ENCODE measurements at places on chromosomes 2 and 18.

DNA sequence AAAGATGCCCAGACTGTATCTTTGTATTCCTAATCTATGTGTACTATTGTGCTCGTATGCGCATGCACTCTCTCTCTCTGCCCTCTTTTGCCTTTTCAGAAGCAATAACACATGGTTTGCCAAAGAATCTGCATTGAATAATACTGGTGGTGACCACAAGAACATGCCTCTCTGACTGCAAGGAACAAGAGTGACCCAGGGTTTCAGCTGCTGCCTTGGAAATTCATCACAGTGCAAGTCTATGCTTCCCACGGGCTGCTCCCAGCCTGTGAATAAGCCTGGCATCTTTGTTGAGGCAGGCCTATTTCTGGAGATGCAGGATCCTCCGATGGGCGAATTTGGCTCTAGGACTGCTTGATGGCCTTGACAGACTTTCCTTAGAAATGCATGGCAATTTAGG is 689.4 kb upstream of the FANCL start:
- no peak for DNase-seq

DNA sequence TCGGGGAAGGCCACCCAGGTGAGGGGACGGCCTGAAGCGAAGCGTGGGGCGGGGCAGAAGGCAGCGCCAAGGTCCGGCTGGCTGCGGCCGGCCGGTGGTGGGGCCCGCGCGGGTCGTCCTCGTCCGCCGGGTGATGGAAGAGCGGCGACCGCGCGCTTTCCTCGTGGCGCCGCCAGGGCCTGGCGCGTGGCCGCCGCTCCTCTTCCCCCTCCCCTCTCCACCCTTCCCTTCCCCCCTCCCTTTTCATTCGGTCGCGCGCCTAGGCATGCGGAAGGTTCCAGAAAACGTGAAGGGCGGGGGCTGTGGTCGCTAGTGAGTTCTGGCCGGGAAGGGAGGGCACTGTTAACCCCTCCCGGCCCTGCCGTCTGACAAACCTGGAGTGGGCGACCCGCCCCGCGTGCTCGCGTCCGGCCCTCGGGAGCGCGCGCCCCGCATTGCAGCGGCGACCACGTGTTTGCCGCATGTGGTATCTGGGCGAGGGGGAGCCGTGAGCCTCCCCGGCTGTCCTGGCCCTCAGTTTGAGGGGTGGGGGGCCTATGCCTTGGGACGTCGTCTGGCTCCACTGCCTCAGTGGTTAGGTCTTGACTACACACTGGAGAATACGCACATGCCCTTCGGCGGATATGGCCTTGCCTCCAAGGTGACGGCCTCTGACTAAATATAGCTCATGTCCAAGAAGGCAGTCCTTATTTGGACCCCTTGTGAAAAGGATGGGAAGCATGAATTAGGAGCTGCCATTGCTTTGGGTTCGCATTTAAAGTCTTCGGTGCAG is 579 bp downstream of the MAT2A start:
- peak; percentile 76 for DNase-seq

DNA sequence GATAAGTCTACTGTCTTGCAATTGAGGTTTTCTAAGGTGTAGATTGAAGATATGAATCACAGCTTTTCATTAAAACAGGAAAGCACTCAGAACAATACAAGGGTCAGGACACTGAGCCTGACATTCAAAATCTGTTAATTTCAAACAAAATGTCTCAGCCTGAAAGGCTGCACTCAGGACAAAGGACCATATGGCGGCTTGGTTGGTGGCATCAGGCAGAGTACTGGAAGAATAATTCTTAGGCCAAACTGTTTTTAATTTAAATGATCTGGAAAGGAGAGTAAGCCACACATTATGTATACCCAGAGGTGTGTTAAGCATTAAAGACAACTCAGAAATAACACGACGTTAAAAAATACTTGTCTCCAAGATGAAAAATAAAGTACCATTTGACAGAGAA is 85.9 kb downstream of the SKA1 start:
- no peak for DNase-seq

- DNase-seq: no peak
Observed at GRCh38 chr2:45904946-45905631, 253.6 kb downstream of the PRKCE start.

DNA sequence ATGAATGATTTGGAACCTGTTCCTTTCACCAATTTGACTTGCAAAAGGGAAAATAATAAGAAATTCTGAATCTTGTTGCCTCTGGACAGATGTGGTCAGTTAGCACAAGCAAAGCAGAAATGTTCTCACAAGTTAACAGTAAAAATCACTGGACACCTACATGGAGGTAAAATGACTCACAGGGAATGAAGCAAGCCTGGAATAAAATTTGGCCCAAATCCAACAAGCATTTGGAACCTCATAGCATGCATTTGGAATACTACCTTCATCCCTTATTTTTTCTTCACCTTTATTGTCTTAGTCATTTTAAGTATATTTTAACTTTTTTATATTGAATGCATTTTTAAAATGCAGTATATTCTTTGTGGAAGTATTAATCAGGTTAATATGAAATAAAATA is 602.9 kb downstream of the ARHGAP15 start:
- DNase-seq: no peak

GRCh38 chr18:58894930-58895329 is 30.3 kb downstream of the ZNF532 start:
- DNase-seq: no peak

DNA sequence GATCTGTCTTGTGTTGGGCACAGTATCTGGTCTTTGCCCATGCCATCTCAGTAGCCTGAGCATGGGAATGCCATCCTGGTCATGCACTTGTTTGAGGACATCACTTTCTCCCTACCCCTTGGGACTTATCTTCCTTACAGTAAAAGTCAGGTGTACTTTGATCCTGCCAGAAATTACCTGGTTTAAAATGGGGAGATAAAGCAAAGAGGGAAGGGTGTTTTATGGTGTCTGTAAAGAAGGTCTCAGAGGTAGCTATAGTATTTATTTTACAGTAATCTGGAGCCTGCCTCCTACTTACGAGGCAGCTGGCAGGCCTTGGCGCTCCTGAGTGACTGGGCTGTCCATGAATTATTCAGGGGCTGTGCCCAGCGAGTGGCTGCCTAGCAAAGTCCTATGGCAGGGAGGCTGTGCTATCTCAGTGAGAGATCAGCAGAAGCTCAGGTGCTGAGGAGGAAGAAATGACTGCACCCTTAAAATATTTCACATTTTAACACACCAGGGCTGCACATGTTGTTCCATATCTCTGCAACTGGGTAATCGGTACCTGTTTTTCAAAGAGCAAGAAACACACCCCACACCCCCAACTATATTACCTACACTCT is 93.9 kb downstream of the SPTBN1 start:
- DNase-seq: no peak

DNA sequence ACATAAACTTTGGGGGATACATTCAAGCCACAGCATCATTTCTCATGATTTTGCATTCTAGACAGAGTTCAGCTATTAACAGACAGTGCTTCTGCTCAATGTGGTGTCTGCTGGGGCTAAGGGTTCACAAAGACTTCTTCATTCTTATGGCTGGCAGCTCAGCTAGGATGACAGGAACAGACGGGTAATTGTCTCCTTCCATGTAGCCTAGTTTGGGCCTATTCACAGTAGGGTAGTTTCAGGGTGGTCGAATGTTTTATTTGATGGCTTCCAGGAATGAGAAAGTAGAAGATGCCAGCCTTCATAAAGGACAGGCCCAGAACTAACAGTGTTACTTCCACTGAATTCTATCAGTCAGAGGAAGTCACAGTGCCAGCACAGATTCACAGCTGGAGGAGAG is 26.0 kb upstream of the BCL2L11 start:
- no peak for DNase-seq

GRCh38 chr18:45962866-45963265 is 4.3 kb downstream of the EPG5 start:
- DNase-seq: no peak

GRCh38 chr18:76588601-76589226 is 93.7 kb upstream of the ZNF516 start:
- DNase-seq: no peak

GRCh38 chr18:77482190-77483085 is 232.8 kb downstream of the GALR1 start:
- no peak for DNase-seq

DNA sequence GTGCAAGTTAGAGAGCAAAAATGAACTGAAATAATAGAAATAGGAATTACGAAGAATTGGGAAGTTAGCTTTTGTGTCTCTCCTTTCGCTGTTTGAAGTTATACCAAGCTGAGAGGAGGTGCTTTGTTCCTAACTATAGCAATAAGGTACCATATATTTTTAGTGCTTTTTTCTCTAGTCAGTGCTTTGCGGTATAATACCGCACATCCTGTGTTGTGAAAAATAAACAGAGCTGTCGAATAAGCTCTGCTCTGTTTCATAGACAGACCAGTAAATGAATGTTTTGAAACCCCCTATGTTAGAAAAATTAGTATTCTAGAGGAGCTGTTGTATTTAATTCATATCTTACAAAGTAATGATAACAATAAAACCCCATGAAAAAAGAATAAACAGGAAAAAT is 130.8 kb downstream of the MAP4K4 start:
- DNase-seq: no peak

DNA sequence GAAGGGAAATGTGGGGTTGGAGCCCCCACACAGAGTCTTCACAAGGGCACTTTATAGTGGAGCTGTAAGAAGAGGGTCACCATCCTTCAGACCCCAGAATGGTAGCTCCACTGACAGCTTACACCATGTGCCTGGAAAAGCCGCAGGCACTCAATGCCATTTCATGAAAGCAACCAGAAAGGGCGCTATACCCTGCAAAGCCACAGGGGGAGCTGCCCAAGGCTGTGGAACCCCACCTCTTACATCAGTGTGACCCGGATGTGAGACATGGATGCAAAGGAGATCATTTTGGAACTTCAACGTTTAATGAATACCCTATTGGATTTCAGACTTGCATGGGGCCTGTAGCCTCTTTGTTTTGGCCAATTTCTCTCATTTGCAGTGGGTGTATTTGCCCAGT is 694.7 kb downstream of the CBLN2 start:
- DNase-seq: no peak

DNA sequence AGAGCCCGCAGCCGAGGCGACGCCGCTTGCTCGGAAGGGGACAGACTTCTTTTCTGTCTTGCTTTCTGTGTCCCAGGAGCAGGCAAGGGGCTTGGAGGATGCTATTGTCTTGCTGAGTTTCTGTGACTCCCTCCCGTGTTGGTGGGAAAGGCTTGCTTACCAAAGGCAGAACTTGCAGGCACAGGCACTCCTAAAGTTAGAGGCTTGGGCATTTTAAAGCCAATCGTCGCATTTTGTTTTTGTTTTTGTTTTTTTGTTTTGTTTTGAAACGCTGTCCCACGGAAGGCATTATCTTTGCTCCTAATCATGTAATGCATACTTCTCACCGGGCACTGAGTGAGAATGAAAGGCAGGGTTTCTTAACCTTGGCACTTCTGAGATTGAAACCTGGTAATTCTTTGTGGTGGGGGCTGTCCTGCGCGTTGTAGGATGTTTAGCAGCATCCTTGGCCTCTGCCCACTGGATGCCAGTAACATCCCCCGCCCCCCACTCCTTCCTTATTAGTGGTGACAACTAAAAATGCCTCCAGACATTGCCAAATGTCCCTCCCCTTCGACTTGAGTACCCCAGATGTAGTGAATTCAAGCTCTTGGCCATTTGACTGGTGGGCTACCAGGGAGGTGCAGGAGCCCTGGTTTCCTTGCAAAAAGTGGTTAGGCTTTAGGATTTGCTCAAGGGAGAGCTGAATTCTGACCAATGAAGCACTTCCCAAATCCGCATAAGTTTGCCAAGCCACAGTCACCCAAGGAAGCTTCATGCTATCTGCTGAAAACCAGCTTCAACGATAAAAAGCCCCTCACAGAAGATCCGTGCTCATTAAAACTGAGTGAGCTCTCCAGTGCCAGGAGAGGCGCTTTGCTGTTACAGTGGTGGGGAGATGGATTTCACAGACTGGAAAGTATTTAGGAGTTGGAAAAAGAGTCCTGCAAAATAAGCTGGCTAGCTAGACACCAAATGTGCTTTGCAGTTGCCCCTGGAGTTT is 1.2 kb downstream of the ANTXR1 start:
- peak; percentile 7 for DNase-seq

All from stimulated activated CD4-positive, alpha-beta T cell treated with anti-CD3 and anti-CD28 coated beads, TNF-alpha, amount 100 ng/mL, for 24 hours (primary cell).